Stimulated activated CD4-positive, alpha-beta T cell treated with anti-CD3 and anti-CD28 coated beads, Interleukin-12 subunit alpha, Interleukin-12 subunit beta, amount 100 ng/mL, for 4 hours (primary cell): ENCODE measurements at places on chromosomes 5 and 9.

DNA sequence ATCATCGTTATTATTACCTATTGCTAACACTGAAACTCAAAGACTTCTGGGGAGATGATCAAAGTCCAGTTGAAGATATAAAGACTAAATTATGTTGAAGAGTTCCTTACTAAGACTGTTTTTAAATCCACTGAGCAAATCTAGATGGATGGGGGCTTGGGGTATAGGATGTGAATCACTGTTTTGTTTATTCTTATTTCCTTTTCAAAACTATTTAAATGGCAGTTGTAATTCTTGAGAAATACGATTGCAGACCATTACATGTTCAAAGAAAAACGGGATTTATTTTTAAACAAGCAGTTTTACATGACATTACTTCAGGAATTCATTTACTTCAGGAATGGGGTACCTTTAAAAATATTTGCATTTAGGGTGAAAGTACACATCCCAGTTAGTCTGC, 4.3 kb downstream of the RASGRF2 start:
- no peak for DNase-seq

DNA sequence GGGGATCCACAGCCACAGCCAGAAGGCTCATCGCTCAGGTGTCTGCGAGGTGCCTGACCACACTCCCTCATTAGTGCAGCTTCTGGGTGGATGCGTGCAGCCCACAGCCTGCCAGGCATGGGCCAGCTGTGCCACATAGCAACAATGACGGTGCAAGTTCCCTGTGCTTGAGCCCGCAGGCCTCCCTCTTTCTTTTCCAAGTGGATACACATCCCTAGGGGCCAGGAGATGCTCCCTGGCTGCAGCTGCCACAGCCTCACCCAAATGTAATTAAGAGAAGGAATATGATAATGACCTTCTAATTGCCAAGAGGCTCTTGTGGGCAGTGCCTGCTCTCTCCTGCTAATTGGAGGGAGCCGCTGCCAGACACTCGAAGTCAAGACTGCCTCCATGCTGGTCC, 116.0 kb upstream of the PPP1R26 start:
- no peak for DNase-seq

DNA sequence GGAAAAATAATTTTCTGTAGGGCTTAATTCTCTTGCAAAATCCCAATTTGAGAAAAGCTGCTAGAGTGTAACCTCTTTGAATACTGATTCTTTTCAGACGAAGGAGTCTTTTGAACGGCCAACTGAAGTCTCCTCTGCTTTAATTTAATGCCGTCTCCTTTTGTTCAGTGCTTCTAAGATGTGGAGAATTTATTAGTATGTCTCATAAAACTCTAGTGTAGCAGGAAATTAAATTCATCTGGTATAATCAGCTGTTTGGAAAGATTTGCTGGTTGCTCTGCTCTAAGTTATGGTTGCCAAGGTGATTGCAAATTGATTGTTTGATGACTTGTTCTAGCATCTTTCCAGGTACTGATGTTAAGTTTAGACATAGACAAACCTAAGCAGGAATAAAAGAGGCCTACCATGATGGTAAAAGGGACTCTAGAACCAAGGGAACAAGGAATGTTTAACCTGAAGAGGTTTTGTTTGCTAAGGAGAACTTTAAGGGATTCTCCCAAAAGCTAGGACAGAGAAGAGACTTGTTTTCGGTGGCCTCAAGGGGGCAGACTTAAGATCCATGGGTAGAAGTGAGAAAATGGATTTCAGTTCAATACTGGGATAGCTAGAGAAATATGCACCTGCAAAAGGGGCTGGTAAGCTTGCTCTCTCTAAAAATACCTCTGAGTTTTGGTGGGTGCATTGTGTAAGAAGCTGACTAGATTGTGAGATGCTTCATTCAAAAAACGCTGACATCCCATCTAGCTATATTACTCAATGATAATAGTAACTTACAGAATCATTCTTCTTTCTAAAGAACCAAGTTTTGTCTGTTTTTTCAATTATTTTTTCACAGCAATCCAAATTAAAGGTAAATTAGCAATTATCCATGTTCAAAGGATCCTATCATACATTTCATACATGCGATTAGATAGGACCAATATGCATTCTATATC, 5.7 kb upstream of the ADRB2 start:
- DNase-seq, result no peak

DNA sequence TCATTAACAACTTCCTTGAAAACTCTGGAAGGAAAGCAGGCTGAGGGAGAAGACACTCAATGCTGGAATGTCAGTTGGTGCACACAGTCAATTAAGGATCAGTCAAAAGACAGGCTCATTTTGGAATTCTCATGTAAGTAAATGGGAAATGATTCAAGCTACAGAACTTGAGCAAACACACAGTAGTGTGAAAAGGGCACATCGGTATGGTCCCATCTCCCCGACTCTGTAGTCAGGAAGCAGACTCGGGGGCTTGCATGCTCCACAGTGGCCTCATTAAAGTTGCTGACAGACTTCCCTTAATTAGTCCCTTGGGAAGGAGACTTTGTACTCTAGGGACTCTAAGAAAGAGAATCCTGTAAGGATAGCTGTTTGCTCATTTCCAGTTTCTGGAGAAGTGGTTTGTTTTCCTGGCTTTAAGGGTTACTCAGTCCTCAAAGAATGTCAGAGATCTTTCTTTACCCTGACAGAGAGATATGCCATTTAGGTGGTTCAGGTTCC, 339.2 kb downstream of the ADAMTS6 start:
- no peak for DNase-seq
